ENCODE measurements at places on chromosomes 7 and 10.

DNA sequence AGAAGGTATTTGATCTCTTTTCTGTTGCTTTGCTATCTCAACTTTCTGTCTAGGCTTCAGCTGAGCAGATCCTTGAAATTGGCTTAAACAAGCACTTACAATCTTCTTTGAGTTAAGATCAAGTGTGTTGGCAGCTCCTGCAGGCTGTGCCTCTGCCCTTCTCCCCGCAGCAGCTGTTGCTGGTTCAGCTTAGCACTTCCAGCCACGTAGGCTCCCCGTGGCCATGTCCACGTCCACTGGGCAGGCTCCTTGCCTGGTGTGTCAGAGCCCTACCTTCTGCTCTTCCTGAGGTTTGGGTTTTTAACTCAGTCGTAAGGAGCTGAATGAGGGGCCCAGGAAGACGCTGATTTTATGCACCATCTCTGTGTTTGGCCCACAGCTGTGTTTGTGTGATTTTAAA lies 47.2 kb downstream of the CAMK1D start:
- no peak for DNase-seq

- DNase-seq, result no peak
These were observed 89.5 kb downstream of the ALOX5 start for GRCh38 chr10:45463244-45464116.

GRCh38 chr7:128911423-128912031 lies 1.0 kb upstream of the KCP start:
- DNase-seq, result peak; percentile 24

DNA sequence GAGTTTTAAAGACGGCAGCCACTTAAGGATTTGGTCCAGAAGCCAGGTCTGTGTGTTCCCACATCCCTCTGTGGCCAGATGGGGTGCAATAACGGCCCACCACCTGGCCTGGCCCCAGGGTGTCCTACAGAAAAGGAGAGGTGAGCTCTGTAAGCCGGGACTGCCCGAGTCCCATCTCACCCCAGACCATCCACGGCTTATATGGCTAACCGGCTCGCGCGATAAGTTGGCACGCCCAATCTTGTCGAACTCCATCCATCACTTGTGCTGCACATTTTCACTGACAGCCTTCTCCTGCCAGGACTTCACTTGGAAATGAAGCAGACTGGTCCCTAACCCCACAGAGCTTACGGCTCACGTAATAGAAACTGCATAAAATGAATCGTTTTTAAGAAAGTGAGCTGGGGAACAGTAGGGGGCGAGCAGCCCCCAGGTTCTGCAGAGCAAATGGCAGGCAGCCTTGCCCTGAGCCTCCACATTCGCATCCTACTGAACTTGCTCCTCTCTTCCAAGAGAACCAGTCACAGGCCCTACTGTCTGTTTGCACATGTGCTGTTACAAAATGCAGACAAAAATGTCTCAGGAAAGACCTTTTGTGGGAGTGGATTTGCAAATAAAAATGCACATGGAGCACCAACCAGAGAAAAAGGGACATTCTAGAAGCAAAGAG lies 98.2 kb downstream of the TNS3 start:
- peak; percentile 16 for DNase-seq

DNA sequence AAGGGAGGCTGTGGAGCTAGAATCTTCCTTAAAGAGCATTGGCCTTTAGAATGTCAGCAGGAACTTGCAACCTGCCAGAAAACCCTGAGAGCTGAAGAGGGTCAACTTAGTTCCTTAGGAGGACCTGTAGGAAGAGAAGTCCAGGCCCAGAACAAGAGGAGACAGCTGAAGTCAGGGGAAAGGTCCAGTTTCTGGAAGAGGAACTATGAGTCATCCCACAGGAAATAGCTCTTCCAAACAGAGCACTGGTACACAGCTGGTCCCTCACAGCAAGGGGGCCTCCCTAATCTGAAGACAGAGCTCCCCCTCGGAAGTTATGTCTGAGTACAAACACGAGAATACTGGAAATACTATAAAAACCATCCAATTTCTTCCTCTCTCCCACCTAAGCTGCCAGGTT lies 98.9 kb downstream of the HERPUD2 start:
- peak; percentile 25 for DNase-seq

- DNase-seq, result no peak
These were observed 71.4 kb upstream of the PDSS1 start for GRCh38 chr10:26626066-26626465.

- DNase-seq, result no peak
These were observed 217.9 kb downstream of the GLRX3 start for GRCh38 chr10:130353928-130354572.

DNA sequence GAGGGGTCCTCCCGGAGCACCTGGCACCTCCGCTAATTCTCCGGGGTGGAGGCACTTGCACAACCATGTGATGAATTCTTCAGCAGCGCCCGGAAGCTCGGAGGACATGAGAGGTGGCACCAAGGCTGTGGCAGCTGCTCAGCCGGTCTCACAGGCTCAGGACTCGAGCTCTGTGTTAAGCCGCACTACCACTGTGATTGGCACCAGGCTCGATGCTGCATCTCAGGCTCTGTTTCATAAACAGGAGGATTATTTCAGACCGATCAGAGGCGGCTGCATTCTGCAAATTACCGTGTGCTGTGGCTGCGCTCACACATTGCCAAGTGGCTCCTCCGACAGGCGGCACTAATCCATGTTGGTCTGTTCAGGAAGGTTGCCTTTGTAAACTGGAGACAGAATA lies 495.2 kb downstream of the DNAJB6 start:
- no peak for DNase-seq

- no peak for DNase-seq
These were observed 23.6 kb downstream of the SLC35B4 start for GRCh38 chr7:134293002-134293740.

- DNase-seq, result no peak
These were observed 24.9 kb upstream of the TNRC18 start for GRCh38 chr7:5448378-5449037.

DNA sequence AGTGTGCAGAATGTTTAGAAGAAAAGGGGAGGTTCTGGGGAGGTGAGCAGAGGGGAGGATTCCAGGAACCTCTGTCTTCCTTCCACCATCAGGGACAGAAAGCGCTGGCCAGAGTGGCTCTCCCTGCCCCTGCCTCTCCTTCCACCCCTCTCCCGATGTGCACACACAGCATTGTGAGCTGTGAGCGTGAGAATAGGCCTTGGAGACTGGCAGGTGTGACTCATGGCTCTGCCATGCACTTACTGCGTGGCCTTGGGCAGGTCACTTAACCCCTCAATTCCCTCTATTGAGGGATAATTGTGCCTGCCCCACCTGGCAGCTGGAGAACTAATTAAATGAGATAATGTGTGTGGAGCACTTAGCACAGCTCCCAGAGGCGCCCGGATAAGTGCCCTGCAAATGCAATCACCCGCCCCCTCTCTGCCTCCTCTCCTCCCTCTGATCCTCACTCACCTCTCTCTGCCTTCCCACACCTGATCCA lies 115.4 kb downstream of the ZMIZ1 start:
- no peak for DNase-seq

- DNase-seq, result no peak
These were observed 20.5 kb downstream of the ADARB2 start for GRCh38 chr10:1716839-1717238.

GRCh38 chr7:110043519-110043918 lies 1047.4 kb upstream of the LRRN3 start:
- no peak for DNase-seq

DNA sequence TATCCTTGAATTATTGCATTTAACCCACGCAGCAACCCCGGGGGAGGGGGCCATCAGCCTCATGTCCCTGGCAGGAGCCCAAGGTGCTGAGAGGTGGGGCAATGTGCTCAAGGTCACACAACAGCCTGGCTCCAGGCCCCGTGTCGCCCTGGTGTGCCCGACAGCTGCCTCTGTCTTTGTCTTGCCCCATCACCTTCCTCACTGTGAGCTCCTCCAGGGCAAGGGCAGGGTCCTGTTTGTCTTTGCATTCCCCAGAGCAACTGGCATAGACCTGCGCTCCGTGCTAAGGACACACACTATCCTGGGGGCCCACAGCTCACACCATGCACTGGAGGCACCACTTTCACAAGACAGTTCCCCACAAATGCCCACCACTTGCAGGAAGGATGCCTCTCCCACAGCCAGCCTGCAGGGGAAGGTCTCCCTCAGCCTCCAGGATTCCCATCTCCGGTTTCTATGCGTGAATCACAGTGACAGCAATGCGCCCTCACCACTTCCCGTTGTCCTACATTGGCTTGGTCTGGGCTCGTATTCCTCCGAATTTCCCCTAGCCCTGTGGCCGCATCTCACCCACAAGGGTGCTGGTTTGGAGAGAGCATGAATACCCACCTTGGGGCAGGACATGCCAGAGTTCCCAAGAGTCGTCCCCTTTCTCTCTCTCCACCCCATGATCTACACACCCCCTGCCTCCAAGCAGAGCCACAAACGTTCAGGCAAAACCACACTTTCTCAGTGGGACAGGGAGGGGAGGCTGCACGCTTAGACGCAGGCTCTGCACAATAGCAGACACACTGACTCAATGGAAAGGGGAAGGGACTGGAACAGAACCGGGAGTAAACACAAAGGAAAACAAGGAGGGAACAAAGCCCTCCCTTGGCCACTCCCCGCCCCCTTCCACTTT lies 10.3 kb downstream of the ITPRIP start:
- DNase-seq, result peak; percentile 71

DNA sequence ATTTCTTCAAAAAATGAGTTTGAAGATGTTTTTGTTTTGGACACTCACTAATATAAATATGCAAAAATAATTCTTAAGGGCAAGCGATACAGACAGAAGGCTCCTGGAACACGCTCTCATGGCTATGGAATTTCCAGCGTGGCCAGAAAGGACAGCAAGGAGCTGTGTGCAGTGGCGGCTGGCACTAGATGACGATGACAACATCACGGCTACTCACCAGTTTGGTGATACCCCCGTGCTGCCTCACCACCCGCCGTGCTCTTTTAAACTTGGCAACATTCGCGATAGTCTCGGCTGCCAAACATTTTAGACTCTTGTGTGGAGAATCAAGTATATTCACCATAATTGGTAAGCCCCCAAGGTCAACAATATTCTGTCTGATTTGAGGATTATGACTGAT lies 54.9 kb downstream of the ODAD2 start:
- peak; percentile 28 for DNase-seq

DNA sequence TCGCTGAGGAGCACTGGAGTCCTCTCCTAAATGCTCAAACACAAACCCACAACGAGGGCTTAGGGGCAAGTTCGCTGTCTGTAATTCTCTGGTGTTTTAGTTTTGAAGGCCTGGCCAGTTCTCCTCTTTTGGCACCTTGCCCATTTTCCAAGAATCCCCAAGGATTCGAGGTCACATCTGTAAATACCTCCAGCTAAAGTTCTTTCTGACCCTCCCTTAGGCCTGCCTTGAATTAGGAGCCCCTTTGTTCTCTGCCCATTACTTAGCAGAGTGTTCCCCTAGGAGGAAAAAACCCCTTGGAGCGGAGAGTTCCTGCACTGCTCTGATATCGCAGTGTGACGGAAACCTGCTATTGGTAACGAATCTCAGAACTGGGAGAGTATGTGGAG lies 743 bp upstream of the PYROXD2 start:
- no peak for DNase-seq

DNA sequence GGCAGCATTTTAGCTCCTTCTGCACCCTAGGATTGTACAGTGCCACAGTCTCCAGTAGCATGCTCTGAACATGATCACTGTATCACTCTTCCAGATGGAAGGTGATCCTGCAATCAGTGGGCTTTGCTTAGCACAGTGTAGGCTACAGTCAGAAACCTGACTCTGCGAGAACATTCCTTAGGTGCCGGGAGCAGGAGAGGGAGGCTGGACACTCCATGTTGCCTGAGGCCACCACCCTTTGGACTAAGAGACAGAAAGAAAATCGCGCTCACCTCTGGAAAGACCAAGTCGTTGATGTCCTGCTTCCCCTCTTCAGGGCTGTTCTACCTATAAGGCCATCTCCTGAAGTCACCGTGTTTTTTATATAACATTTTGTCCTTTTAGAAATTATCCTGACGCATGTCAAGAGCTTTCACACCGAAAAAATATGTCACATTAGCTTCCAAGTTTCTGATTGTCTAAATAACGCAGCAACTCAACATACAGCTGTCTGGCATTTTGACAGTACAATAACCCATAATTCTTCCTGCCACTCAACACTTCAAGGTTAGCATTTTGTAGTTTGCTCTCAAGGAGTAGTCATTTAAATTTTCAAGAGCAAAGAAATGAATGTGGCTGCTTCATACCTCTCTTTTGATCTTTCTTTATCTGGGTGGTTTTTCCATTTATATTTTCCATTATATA lies 563.1 kb downstream of the LRMDA start:
- DNase-seq, result no peak

DNA sequence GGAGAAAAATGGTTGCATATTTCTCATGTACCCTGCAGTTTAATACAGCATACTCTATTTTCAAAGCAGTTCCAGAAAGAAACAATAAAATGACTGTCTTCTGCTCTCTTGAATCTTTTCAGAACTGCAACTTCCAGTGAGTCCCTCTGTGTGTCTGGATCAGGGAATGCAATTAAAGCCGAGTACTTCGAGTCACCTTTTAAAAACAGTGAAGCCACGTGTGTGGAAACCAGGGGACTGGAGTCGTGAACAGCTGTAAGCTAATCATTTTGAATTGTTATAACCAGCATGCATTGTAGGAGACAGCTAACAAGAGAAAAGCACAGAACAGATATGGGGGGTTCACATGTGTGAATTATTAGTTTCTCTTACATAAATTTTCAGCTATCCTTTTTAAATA lies 109.1 kb downstream of the CPED1 start:
- no peak for DNase-seq

DNA sequence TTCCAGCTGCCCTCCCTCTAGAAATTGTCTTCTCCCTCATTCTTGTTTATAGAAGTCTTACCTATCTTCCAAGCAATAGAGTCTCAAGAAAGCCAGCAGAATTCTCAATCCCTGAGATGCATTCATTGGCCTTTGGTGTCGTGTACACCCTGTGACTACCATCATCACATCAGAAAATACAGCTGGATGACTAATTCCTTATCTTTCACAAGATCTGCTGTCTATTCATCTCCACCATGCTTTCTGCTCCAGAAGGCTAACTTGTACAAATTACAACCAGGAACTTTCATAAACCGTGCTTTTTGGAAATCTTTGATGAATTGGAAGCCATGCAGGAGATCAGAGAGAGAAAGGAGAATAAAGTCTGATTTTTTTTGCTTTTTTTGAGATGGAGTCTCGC lies 1062.9 kb upstream of the GHITM start:
- DNase-seq, result no peak

GRCh38 chr7:145050415-145050814 lies 214.6 kb upstream of the TPK1 start:
- DNase-seq, result no peak

- no peak for DNase-seq
These were observed 48.4 kb upstream of the BTRC start for GRCh38 chr10:101305320-101306241.

Data from left cardiac atrium (tissue), 4 donors.